ENCODE measurements at places on chromosomes 3 and 15.

DNA sequence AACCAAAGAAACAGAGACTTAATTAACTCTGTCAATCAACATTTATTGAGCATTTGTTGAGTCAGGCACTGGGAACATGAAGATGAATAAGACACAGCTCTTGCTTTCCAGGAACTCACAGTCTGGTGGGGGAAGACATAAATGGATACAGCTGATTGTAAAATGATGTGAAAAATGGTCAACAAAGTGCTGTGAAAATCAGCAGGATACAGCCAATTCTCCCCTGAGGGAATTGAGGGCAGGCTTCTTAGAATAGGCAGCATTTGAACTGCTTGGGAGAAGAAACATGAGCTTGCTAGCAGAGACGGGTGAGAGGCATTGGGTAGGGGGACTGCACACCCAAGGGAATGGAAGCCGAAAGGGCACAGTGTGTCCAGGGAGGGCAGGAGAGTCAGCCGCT lies 41.1 kb downstream of the MFSD1 start:
- no peak for DNase-seq

GRCh38 chr3:152957491-152957890 lies 122.6 kb downstream of the P2RY1 start:
- no peak for DNase-seq

GRCh38 chr3:141055136-141055535 lies 4.0 kb downstream of the SPSB4 start:
- no peak for DNase-seq

DNA sequence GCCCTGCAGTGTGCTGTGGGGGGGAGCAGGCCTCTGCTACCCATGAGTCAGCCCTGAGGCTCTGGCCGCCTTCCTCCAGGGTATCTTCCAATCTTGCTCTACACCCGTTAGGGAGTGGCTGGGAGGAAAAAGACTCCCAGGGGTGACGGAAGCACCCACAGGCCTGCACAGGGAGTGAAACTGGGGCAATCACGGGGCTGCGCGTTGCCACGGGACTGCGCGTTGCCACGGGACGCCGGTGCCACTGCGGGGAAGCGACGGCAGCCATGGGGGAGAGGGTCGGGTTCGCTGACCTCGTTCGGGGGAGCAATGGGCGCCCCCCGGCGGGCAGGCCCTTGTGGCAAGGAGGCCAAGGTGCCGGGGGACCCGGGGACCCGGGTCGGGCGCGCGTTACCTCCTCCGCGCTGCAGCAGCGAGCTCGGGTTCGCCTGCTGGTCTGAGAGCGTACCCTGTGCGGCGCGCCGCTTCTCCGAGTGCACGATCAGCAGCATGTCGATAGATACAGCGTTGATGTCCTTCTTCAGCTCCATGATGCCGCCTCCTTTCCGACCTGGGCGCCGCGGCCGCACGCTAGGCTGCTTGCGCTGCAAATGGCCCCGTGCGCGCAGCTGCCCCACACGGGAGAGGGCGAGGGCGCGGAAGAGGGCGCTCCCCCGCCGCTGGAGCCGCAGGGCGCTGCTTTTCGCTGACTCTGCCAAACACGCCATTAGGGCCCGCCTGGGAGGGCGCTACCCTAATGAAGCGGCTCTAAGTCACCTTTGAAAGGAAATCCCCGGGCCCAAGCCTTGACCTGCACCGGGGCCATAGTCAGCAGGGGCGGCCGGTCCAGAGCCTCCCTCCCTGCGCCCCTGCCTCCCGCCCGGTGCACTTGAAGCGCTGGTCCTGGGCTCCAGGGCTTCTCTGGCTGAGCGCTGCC lies at the start of gene KY:
Gene KY (minus strand): TSS at position 592 of the 916 bp plus-strand sequence. CDS start 62 bp downstream, at position 530.
- peak; percentile 83 for DNase-seq

DNA sequence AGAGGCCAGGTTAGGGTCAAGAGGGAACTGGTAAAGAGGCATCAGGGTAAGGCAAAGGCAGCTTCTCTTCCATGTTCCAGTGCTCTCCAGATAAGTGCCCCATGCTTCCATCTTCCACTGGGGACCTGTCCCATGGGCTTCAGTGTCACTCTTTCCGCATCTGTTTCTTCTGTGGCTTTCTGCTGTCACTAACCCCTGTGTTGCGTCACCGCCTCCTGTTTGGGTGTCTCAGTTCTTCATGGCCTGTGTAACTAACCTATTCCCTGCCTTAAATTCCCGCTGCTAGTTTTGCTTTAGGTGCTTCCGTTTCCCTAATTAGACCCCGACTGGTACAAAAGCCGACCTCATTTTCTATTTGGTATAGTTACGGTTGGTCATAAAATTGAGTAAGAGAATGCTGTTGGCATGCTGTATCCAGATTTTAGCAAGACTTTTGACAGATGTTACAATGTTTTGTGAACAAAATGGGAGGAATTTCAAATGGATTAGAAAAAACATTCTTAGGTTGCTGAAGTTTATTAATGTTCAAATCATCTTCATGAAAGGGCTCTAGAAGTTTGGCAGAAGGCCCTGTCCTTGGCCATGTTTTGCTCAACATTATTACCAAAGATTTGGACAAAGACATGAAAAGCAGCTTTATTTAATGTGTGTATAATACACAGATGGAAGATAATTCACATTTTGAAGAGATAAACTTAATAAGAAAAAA lies 245.3 kb downstream of the BBX start:
- DNase-seq = no peak

DNA sequence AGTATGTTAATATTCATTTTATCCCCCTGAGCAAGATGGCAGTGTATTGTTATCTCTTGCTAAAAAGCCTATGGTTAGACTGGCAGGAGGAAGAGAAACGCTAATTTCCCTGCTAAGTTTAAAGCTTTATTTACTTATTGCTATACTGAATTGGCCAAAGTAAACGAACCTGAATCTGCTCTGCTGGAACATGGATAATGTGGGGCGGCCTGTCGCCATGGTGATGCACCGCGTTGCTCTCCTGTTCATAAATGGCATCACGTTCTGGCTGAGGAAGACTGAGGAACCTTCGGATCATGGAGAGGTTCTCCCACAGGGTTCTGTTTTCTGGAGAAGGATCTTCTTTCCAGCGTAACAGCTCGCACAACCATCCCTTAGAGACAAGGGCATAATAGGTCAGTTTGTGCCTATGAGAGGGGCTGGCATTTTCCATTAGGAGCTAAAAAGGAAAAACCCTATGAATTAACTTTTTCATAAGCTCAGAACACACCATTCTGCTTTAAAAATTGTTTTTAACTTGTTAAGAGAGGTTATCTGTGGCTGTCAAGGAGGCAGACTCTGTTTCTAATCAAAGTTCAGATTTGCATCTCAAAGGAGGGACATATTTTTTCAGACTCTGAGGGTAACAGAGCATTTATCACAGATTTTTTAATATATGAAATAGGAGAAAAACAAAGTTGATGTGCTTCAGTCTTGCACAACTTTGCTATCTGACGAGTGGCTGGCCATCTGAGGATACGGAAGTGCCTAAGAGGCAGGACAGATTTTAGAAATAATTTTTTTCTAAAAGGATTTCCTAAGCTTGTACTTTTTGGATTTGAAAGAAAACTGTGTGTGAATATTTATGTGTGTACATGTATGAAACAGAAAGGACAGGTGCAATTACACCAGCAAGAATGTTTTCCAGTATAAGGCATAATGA lies 73.1 kb downstream of the SATB1 start:
- DNase-seq = no peak

DNA sequence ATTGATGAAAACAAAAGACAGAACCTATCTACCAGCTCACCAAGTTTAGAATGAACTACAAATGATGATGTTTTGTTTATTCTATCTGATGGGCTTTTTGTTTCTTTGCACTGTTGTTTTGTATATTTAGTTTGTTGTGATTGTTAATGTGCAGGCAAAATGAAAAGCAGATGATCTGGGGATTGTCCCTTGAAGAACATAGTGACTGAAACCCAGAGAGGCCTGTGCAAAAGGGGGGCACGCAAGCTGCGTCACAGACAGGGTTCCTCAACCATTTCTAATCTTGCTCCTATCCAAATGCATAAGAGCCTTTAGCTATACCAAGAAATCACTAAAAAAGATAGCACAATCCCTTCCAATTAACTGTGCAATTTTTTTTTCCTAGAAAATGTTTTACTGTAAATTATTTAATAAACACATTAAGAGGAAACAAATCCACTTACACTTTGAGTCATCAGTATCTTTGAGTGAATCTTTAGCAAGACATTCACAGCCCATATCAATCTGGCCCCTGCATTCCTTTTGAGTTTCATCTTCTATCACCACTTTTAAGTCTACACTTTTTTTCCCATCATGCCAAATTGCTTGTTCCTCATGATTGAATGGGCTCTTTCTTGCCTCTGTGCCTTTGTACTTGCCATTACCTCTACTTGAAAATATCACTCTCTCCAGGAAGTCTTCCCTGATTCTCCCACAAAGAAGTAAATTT lies 220.3 kb downstream of the ATP8B4 start:
- DNase-seq = no peak

- no peak for DNase-seq
Measured at GRCh38 chr15:65099336-65099735, 15.7 kb downstream of the UBAP1L start.

GRCh38 chr15:34203305-34203704 lies 6.6 kb downstream of the KATNBL1 start:
- no peak for DNase-seq

- DNase-seq = no peak
Measured at GRCh38 chr3:197430502-197430901, 125.3 kb downstream of the BDH1 start.
